Activated CD8-positive, alpha-beta T cell treated with anti-CD3 and anti-CD28 coated beads, Interleukin-2, amount 10 ng/mL, durations not matched to agents 7 days and 5 days (primary cell): ENCODE measurements at places on chromosomes 7 and 10. TPM values are rescaled to one million over a fixed set of nuclear protein-coding genes. Genes with fewer than 3 reads are reported as not detected.

- no peaks in the 10 kb centered on the region for H3K4me1 ChIP-seq
- no peak for DNase-seq
- no peak overlapping the region for H3K27ac ChIP-seq
- H3K27me3 ChIP-seq: peaks cover 8% of the 10 kb centered on the region
- H3K4me3 ChIP-seq: no peak overlapping the region
These were observed 684.6 kb downstream of the MAGI2 start for GRCh38 chr7:78768859-78769258.

DNA sequence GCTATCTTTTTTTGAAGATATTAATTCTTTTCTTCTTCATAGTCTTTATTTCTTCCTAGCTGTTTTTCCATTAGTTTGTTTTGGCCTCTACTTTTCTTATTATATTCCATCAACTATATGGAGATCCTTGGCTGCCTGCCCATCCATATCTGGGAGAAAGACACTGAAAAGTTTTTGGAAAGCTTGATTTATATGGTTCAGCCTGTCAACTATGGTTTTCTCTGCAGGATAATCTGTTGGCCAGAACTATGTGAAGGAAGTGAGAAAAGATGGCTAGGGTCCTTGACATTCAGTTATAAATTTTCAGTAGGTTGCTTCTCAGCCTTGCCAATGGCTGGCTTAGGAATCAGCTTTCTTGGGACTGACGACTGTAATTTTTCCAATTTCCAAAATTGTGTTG, 10.0 kb upstream of the CDK14 start:
- no peak overlapping the region for H3K27ac ChIP-seq
- H3K4me1 ChIP-seq: no peaks in the 10 kb centered on the region
- no peak for DNase-seq
- no peaks in the 10 kb centered on the region for H3K36me3 ChIP-seq
- peaks cover 2% of the 10 kb centered on the region for H3K27me3 ChIP-seq
- no peak overlapping the region for H3K4me3 ChIP-seq

DNA sequence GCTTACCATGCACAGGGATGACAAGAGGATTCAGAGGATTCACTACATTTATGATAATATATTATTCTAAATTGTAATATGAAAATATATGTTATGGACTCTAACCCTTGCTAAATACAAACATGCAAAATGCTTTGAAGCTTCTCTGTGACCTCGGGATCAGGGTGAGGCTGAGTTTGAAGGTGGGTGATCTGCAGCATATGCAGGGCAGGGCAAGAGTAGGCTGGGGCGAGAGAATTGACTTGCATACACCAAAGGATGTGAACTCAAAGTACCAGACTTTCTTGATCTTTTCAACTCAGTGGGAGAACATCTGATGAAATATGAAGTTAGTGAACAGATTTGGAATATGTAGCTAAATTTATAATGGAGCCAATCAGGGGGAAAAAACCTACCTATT, 57.0 kb downstream of the GPR158 start:
- H3K36me3 ChIP-seq: no peaks in the 10 kb centered on the region
- DNase-seq: no peak
- no peaks in the 10 kb centered on the region for H3K27me3 ChIP-seq
- H3K27ac ChIP-seq: no peak overlapping the region
- H3K4me3 ChIP-seq: no peak overlapping the region
- H3K4me1 ChIP-seq: no peaks in the 10 kb centered on the region

NXPH1 gene
- total RNA-seq: not detected

LIPJ gene
- not detected for total RNA-seq
